ENCODE measurements at places on chromosomes 6 and 20.

DNA sequence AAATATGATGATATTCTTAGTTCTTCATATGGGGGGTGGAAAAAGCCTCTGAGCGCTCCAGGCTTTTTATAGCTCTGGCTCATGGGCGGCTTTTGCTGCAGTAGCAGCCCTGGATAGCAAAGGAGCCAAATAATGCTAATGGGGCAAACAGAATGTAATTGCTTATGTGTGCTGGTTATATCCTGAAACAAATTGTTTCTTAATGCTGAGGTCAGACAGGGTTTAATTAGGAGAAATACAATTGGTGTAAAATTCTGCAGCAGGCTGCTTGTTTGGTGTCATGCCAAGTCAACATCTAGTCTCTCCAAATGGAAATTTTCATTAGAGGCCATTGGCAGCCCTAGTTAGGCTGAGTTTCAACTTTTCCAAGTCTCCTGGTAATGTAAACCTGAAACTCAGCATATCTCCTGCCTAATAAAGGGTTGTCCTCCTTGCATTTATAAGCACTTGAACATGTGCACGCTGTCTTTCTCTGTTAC lies 530.1 kb upstream of the NOX3 start:
- no peak for DNase-seq

GRCh38 chr6:105210932-105211531 lies 31.2 kb upstream of the POPDC3 start:
- DNase-seq = no peak

GRCh38 chr6:21792177-21792576 lies 198.6 kb downstream of the SOX4 start:
- no peak for DNase-seq

DNA sequence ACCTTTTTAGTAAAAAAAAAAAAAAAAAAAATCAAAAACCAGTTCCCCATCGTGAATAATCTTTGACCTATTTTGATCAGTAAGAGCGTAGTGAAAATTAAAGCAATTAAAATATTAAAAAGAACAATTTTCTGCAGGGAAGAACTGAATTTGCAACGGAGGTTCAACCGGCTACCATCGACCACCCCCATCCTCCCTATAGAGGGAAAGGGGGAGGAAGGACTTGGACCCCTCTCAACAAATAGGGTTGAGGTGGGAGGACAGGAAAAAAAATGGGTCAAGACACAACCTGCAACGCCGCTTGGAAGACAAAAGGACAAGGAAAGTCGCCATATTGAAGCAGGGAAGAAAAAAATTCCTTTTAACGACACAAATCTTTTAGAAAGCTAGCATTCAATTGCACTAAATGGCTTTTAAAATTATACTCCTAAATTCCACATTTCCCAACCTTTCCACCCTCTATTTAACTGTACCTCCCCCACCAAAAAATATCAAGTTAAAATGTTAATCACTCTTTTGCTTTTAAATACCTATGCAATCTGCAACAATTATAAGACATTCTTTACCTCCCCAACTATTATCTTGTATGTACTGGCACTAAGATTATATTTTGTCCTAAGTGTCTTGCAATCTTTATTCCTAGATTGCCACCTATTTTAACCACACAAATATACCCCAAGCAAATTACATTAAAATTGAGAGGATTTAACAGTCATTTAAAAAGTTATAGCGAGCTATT lies 1.7 kb downstream of the PPP1R10 start:
- DNase-seq = no peak

GRCh38 chr20:20731945-20732296 lies 19.5 kb upstream of the RALGAPA2 start:
- DNase-seq = no peak

GRCh38 chr6:37396571-37397180 lies 36.3 kb upstream of the CMTR1 start:
- no peak for DNase-seq

GRCh38 chr6:15426901-15427300 lies 181.0 kb downstream of the JARID2 start:
- DNase-seq = no peak

DNA sequence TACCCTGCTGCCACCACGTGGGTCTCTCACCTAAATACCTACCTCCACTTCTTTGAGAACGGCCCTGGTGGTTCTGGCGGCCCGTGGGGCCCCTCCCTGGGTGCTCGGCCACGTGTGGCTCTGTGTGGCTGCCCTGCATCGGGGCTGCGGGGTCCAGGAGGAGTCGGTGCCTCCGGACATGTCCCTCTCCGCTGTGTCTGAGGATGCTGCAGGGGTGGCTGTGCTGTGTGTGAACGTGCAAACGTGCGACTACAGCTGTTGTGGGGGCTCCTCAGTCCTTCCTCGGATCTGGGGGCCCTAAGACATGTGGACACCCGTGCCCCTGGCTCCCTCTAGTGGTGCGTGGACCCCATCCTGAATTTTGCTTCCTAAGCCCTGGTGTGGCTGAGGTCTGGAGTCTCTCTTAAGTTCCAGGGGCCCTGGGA lies 691.8 kb downstream of the QKI start:
- DNase-seq = no peak

DNA sequence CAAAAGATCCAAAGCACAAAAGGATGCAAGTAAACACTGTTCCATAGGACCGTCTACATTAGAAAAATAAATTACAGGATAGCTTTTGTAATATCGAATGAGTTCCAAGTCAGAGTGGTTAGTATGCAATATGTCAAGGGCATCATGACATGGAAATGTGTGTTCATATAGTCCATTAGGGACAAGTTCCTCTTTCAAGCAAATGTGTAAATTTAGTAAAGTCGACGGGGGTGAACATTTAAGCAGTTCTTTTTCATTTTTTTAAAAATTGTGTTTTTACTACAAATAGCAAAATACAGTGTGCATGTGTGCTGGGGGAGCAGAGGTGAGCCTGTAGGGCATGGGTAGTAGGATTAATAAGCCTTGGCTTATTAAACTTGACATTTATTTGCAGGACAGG lies 359.0 kb downstream of the ESR1 start:
- no peak for DNase-seq

- no peak for DNase-seq
Measured at GRCh38 chr6:16712255-16712930, 48.9 kb downstream of the ATXN1 start.

- no peak for DNase-seq
Measured at GRCh38 chr6:34555007-34555322, 1.2 kb downstream of the SPDEF start.

DNA sequence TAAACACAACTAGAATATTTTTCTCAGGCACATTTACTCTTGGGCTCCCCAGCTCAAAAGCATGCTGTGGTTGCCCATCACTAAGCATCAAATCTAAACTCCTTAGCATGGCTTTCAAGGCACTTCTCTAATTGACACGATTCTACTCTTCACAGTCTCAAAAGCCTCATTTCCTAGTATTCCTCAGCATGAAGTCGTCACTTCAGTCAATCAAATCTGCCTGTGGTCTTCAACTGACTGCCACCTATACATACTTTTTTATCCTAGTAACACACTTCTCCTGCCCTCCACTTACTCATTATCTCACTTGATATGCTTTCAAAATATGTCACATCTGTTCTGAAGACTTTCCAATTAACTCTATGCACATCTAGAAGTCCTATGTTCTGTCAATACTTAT lies 110.3 kb downstream of the TBC1D32 start:
- no peak for DNase-seq

DNA sequence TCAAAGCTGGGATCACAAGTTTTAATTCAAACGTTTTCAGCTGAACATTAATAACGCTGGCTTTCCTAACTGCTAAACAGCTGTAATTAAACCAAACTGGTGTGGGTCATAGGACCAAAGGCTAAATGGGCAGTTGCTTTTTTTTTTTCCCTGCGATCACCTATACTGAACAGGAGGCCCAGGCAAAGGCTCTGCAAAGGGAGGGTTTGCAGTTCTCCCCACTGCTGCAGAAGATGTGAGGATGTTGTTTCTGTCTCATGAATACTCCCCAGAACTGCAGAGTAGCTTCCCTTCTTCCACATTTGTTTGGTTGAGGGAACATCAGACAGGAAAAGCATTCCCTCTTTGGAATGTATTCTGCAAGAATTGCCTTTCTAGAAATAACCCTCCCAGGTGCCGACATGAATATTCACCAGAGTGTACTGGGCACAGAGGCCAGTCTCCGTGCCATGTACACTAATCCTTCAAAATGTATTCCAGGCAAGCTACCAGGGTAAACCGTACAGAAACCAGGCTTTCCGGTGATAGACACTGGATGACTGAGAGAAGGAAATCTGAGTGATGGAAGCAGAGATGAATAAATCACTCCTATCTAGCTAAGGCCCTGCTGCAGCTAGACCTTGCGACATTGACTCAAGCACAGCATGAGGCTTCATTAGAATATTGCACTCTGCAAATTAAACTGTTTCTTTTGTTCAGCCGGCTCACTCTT lies 370.1 kb downstream of the BTBD9 start:
- DNase-seq = no peak

DNA sequence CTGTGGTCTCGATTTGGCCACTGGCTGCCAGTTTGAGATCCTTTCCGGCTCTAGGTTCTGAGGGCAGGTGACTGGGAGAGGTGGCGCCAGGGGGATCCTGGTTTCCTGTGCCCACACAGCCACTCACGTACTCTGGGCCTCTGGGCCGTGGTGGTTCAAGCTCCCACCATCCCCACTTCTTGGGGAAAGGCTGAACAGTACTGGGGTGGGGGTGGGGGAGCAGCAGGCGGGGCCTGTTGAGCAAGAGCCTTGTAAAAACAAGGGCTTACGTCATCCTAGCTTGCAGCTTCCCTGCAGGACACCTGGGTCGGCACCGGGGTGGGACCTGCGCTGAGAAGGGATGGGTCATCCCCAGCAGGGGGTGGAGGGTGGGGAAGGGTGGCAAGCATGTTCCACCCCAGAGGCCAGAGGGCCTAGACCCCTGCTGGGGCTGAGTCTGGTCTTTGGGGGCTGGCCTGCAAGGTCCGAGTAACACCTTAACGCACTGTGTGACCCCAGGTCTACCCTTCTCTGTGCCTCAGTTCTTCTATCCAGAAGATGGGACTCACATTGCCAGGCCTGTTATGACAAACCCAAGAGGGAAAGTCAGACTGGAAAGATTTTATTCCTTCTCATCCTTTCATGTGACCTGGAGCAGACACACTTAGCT lies 3.1 kb upstream of the CEBPB start:
- DNase-seq = no peak

GRCh38 chr6:165644586-165645266 lies 18.3 kb downstream of the PDE10A start:
- DNase-seq = no peak

GRCh38 chr6:83770910-83771309 lies 62.0 kb upstream of the SNAP91 start:
- DNase-seq = no peak

DNA sequence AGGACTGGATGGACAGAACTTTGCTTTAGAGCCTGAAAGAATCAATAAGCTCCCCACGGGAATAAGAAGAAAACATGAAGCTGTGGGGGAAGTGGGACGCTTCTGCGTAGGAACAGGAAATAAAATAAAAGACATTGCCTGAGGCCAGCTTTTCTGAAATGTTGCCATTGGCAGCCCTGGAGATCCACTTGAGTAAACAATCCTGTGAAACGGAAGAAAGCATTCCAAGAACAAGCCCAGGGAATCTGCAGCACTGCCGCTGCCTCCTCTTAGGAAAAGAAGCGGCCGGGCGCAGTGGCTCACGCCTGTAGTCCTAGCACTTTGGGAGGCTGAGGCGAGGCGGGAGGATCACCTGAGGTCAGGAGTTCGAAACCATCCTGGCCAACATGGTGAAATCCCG lies 182.3 kb upstream of the RALGAPA2 start:
- no peak for DNase-seq

- DNase-seq = no peak
Measured at GRCh38 chr6:14126191-14126590, 8.6 kb downstream of the CD83 start.

DNA sequence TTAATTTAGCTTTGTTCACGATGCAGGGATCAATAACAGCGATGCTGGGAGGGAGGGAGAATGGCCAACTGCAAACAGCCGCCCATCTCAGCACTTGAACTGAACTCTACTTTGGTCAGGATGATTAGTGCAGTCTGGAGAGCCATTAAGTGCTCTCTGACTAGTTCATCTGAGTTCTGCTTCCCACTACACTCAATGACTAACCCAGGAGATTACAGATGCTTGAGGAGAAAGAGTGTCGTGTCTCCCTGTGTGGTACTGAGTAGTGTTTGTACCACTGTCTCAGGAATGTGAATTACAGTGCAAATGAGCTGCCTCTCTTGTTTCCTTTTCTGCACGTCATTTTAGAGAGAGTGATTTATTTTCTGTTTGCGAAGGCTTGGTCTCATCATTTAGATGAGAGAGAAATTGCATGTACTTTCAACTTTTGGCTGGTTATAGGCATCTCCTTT lies 23.5 kb downstream of the CARMIL1 start:
- no peak for DNase-seq

- DNase-seq = no peak
Measured at GRCh38 chr6:85997206-85997605, 354.5 kb upstream of the SYNCRIP start.

DNA sequence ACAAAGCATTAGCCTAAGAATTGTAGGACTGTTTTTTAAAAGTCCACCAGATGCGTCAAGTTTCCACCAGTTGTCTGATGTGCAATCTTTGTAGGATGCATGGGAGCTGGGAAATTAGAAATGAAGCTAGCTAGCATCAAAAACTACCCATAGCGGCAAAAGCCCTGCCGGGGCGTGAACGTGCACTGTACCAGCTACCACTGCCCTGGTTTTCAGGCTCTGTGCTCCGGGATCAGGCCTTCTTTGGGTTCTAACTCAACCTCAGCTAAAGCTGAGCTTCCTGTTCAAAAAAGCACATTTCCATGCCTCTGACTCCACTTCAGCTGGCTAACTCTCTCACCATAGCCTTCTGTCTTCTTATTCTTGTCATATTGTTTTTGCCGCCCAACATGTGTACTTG lies 26.9 kb upstream of the FUCA2 start:
- no peak for DNase-seq
